Activated naive CD8-positive, alpha-beta T cell treated with anti-CD3 and anti-CD28 coated beads, Interleukin-2, amount 50 U/mL, for 16 hours (primary cell): ENCODE measurements at places on chromosomes 2 and 18.

DNA sequence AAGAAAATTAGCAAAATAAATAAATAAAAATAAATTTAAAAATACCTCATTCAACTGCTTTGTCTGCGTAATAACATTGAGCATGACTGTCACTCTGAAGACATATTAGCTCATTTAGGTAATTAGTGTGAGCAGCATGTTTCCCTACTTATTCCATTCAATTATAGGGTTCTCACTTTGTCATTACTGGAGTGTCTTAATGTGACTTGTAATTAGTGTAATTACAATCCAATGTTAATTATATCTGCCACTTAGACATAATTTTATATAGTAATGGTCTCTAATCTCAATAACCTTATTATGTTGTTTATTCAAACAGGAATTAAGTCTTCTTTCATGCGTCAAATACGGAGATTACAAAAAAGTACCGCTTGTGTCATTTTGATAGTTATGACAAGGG is 893.9 kb upstream of the ACVR2A start:
- DNase-seq, result no peak

DNA sequence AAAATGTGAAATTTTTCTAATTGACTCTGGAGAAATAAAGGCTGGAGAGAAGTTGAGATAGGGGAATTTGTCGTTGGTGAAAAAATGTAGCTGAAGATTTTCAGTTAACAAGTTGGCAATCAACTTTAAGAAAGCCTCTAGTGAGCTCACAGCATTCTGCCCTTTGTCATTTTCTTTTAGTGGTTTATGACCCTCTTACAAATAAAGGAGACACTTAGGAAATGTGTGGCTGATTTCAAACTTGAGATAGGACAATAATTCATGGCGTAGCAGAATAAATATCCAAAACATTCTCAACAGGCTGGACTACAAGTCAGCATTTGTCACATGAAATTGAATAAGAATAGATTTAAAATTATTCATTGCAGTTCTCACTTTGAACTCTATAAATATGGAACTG is 412.5 kb upstream of the SPHKAP start:
- DNase-seq, result no peak

- no peak for DNase-seq
These were observed 53.5 kb upstream of the CYP1B1 start for GRCh38 chr2:38129481-38129880.

DNA sequence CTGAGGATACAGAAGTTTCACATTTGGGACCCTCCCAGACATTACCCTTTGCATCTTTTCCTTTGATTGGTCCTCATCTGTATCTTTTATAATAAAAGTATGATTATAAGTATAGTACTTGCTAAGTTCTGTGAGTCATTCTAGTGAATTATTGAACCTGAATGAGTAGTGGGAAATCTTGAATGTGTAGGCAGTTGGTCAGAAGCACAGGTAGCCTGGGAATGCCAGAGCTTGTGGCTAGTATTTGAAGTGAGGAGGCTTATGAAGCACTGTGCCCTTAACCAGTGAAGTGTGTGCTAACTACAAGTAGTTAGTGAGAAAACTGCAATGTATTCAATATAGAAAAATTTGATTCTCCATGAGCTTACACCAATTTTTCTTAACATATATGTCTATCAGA is 257.6 kb downstream of the GRB14 start:
- no peak for DNase-seq

GRCh38 chr2:112938904-112939303 is 27.9 kb downstream of the IL37 start:
- DNase-seq, result no peak

DNA sequence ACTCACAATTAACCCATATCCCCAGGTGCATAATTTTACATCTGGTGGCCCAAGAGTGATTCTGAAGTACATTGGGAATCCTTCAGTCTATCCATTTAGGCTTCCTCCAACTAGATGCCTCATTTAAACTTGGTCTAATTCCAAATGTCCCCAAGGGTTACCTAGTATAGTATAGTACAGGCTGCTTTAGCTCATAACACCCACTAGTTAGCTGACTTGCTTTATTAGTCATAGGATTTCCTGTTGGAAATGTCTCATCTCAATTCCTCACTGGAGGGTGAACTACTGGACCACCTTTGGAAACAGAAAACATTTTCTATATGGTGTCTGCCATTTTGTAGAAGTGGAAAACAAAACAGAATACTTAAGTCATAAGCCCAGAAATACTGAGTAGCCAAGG is 202.5 kb upstream of the SESTD1 start:
- DNase-seq, result no peak

DNA sequence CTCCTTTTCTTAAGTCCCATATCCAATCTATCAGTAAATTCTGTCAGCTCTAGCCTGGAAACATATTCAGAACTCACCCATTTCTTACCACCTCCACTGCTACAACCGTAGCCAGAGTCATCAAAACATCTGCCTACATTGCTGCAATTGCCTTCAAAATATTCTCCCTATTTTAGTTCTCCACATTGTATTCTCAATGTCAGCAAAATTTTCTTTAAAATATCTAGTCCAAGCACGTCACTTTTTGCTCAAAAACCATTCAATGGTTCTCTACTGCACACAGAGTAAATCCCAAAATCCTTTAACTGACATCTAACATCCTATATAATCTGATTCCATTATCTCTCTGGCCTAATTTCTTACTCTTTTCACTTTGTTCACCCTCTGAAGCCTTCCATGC is 68.5 kb upstream of the ERBB4 start:
- no peak for DNase-seq

- no peak for DNase-seq
These were observed 148.3 kb upstream of the KLHL14 start for GRCh38 chr18:32920796-32921787.

DNA sequence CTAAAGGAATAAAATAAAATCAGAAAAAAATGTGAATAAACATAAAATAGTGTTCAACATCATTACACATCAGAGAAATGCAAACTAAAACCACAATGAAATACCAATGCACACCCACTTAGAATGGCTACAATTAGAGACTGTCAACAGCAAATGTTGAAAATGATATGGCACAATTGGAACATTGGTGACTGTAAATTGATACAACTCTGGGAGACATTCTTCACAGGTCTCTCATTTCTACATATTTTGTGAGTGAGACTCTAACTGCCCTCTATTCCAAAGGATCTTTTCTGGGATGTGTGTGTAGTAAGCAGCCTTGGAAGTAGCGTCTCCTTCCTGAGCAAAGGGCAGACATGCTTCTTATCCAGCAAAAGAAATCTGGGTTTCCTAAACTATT is 323.0 kb downstream of the FBXO15 start:
- DNase-seq, result no peak

- no peak for DNase-seq
These were observed 518.2 kb downstream of the NRXN1 start for GRCh38 chr2:50513724-50514123.

- DNase-seq, result no peak
These were observed 9.9 kb downstream of the EMILIN2 start for GRCh38 chr18:2856547-2857170.

GRCh38 chr2:43441195-43441594 is 154.6 kb downstream of the THADA start:
- no peak for DNase-seq

GRCh38 chr2:65026154-65026553 is 30.1 kb upstream of the CEP68 start:
- no peak for DNase-seq

- DNase-seq, result no peak
These were observed 63.3 kb upstream of the CDCA7 start for GRCh38 chr2:173291412-173291811.

GRCh38 chr18:31719363-31720006 is 35.1 kb upstream of the B4GALT6 start:
- no peak for DNase-seq
